ENCODE measurements at places on chromosomes 2 and 18.
A peak's percentile ranks its signal among the peaks of the same experiment; 100 is the strongest.

DNA sequence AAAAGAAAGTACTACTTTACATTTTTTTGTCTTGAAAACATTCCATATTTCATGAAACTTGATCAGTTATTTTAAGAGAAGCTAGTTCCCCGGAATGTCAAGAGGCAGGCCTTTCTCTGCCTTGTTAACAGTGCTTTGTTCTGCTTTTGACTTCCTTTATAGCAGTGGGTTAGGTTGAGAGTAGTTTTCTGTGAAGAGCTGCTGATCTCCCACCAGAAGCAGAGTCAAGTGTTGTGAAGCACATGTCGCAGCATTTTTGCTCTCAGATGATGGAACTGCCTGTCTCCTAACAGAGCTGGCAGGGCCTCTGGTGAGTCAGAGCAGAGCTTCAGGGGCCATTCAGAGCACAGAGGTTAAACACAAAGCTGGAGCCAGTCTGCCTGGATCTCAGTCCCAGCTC is 871.8 kb downstream of the SLC4A3 start:
- DNase-seq, result no peak

DNA sequence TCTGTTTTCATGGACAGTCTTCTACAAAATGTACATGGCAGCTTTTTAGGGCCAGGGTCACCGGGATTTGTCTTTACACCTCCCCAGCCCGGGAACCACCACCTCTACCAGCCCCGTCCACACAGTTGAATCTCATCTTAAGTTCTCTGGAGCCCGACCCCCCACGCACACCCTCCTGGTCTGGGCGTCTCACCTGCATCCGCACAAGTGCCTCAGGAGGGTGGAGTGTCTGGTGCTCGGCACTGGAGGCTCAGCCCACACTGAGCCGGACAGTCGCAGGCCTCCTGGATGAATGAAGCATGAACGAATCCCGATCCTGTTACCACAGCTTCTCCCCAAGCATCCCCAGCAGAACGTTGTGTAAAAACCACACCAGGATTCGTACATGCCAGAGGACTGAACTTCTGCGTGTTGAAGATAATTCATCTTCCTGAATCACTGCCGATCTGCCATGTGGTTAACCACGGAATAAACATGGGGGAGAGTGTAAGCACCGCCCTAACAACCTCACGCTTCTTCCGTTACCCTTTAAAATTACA is 162.0 kb downstream of the RTP5 start:
- DNase-seq, result no peak

DNA sequence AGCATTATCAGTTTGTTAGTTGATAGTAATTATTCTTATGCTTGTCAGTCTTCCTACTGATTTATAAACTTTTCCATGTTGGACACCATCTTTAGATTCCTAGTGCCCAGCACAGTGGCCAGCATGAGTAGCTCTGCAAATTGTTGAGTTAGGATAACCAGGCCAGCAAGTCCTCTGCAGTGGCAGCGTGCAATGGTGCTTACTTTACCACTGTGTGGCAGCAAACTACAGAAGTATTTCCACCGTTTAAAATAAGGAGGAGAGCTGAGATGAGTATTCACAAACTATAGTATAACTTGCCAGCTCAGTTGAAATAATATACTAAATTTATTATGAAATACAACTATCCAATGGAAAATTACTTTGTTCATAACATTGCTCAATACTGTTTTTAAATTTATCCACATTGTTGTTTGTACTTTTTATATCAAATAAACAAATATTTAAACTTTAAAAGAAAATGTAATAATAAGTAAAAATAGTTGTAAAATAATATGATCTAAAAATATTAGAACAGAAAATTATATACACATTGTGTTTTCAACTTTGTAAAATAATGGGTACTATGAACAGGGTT is 9.3 kb upstream of the THADA start:
- DNase-seq, result peak; percentile 16

GRCh38 chr18:57747809-57748680 is 55.1 kb downstream of the ATP8B1 start:
- no peak for DNase-seq

GRCh38 chr2:85997017-85997970 is 108.4 kb downstream of the POLR1A start:
- DNase-seq, result no peak

DNA sequence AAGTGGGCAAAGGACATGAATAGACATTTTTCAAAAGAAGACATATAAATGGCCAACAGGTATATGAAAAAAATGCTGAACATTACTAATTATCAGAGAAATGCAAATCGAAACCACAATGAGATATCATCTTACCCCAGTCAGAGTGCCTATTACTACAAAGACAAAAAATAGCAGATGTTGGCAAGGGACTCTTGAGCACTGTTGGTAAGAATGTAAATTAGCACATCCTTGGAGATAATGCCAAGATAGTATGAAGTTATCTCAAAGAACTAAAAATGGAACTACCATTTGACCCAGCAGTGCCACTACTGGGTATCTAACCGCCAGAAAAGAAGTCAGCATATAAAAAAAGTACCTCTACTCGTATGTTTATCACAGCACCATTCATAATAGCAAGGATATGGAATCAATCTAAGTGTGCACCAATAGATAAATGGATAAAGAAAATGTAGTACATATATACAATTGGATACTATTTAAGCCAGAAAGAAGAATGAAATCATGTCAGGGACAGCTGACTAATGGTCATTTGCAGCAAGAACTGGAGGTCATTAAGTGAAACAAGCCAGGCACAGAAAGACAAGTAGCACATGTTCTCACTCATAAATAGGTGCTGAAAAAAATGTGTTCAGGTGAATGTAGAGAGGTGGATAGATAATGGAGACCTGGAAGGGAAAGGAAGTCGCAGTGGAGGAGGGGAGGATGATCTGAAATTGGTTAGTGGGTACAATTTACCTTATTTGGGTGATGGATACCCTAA is 141.7 kb upstream of the B3GNT2 start:
- DNase-seq, result no peak

- no peak for DNase-seq
These were observed 59.5 kb upstream of the CD28 start for GRCh38 chr2:203646961-203647360.

- no peak for DNase-seq
These were observed 73.5 kb downstream of the GALNT3 start for GRCh38 chr2:165720511-165720910.

GRCh38 chr2:134178138-134178877 is 75.6 kb upstream of the MGAT5 start:
- no peak for DNase-seq

DNA sequence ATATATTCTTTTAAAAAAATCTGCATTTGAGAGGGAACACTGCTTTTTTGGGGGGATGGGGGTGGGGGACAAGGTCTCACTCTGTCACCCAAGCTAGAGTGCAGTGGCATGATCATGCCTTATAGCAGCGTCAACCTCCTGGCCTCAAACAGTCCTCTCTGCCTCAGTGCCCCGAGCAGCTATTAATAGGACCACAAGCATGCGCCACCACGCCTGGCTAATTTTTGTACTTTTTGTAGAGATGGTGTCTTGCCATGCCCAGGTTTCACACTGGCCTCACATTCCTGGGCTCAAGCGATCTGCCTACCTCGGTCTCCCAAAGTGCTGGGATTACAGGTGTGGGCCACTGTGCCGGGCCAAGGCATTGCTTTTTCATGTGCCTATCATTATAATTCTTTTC is 154.2 kb downstream of the ATAD2B start:
- DNase-seq, result no peak

GRCh38 chr2:29281916-29282247 is 166.7 kb downstream of the CLIP4 start:
- no peak for DNase-seq

DNA sequence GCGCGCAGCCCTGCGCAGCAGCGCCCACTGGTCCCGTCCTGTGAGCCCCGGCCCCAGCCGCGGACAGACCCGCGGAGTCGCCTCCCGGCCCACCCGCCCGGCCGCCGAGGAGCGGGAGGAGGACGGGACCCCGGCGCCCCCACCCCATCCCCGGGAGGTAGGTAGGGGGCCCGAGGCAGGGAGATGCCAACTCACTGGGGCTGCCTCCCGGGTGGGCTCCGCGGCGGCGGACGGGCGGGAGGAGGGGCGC is 160 bp downstream of the SPTBN1 start:
- DNase-seq, result no peak

DNA sequence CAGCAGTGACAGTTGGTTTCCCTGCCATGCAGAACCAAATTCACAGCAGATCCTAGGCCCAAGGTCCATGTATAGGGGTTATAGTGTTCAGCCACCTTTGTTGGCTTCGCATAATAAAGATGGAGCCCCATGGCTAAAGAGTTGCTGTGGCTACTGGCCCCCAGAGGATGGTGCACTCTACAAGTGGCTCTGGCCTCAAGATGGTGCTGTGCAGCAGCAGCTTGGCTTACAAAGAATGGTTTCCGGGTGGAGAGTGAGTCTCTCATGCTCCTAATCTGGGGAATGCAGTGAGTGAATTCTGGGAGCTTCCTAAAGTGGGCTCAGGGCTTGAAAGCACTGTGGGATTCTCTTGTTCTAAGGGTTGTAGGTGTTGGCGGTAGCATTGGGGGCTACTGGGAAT is 1199.7 kb downstream of the CNTNAP5 start:
- DNase-seq, result no peak

GRCh38 chr2:201507725-201508124 is 56.2 kb downstream of the STRADB start:
- no peak for DNase-seq

DNA sequence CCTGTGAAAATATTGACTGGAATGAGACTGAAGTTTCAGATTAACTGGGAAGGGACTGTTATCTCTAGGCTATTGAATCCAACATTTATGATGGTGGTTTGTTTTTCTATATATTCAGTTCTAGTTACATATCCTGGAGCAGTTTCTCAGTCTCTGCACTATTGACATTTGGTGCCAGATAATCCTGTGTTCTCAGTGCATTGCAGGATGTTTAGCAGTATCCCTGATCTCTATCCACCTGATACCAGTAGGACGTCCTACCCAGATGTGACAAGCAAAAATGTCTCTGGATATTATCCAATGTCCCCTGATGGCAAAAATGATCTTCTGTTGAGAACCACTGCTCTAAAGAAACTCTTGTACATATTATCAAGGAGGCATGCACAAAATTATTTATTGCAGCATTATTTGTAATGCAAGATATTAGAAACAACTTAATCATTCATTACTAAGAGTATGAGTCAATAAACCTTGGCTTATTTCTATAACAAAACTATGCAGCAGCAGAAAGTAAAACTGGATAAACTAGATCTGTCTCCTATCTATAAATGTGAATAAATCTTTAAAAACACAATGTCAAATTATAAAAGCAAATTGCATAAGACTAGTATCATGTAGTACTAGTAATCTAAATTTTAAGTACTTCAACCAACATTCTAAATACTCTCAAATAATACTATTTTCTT is 369.3 kb upstream of the RND3 start:
- DNase-seq, result no peak

DNA sequence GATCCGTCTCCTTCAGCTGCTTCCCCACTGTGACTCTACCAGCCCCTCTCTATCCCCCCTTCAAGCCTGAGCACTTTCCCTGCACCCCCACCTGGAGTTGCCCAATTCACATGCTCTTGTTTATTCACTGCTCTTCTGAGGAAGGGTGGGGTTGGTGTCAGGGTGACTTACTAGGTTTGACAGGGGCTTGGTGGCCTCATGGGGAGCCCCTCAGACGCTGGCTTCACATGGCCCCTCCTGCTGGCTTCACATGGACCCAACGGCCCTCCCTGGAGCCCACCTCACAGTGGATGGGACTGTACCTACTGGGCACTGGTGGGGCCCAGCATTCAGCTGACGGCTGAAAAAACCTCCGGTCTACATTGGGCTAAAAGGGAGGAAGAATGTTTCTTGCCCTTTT is 16.7 kb upstream of the MRPL33 start:
- DNase-seq, result no peak

DNA sequence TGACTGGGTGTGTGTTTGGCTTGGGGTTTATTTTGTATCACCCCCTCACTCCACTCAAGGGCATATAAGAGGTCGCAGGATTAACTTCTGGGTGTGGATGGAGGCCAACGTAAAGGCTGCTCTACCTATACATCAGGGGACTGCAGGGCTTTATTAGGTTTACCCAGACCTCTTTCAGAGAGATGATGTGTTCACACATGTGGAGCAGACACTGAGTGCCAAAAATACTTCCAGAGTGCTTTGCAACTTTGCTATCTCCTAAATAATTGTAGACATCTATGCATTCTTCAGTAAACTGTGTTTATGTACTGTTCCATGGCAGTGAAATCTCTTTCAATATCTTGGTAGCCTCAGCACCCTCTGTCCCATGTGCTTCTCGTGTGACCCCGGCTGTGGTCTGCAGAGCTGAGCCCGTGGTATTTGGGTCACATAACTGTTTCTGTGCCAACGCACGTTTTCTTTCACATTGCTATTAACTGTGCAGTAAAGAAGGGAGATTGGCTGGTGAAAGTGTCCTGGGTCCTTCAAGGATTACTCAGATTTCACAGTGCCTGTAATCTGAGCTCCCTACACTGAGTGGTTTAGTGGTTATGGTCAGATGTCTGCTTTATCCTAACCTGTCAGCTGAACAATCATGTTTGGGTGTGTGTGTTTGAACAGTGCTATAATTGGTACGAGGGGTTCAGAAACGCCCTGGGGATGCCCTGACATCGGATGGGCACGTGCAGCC is 208.1 kb downstream of the VAPA start:
- DNase-seq, result no peak

- DNase-seq, result no peak
These were observed 32.6 kb downstream of the CIB4 start for GRCh38 chr2:26608557-26608956.

DNA sequence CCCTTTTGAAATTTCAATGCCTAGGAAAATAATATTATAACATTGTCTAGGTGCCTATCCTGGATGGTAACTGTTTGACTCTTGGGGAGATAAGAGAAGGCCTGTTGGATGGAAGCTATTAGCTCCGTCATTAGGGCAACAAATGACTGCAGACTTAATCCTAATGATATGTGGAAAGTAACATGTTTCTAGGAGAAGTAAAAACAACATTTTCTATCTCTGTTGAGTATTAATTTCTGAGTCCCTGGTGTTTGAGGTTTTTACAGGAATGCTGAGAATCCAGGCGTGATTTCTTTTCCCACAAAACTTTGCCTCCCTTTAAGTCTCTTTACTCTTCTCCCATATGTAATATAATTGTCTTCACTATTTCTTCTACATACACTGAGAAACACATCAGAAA is 159.1 kb downstream of the GALNT1 start:
- no peak for DNase-seq

DNA sequence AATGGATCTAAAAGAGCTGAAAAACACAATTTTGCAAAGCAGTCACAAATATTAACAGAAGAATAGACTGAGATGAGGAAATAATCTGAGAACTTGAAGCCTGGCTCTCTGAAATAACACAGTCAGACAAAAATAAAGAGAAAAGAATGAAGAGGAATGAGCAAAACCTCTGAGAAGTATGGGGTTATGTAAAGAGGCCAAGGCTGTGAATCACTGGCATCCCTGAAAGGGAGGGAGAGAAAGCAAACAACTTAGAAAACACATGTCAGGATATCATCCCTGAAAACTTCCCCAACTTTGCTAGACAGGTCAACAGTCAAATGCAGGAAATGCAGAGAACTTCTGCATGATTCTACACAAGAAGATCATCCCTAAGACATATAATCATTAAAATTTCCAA is 73.5 kb upstream of the LHCGR start:
- DNase-seq, result no peak

Measured in nephron progenitor cell (in vitro differentiated cells).